ENCODE measurements at places on chromosomes 2 and 18.

- DNase-seq = no peak
Measured at GRCh38 chr18:72762515-72763122, 105.2 kb downstream of the NETO1 start.

DNA sequence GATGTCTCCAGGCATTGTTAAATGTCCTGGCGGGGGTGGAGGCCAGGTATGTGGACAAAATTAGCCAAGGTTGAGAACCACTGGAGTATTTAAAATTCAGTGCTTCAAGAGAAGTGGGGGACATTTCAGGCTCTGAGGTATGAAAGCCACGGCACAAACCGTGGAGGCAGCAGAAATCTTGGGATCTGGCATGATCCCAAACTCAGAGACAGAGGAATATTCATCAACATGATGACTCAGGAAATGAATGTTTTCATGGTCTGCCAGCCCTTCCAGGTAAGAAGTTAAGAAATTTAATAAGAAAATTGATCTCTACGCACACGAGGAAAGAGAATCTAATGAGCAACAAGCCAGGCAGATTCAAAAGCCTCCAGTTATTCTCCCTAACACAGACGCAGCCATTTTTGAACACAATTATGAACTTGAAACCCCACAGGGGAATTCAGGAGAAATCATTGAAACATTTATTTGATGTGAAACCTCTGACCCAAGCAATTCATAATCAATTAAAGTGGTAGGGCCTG is 11.3 kb upstream of the GRP start:
- no peak for DNase-seq

GRCh38 chr2:191976436-191976835 is 129.5 kb upstream of the CAVIN2 start:
- no peak for DNase-seq

DNA sequence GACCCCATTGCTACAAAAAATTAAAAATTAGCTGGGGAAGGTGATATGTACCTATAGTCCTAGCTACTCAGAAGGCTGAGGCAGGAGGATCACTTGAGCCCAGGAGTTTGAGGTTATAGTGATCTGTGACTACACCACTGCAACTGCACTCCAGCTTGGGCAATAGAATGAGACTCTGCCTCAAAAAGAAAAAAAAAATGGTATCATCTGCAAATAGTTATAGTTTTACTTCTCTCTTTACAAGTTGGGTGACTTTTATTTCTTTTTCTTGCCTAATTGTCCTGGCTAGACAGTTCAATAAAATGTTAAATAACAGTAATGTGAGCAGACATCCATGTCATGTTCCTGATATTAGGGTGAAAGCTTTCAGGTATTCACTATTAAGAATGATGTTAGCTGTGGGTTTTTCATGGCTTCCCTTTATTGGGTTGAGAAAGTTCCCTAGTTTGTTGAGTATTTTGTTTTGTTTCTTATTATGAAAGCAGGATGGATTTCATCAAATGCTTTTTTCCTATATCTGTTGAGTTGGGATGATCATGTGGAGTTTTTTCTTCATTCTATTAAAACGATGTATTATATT is 24.9 kb upstream of the ACOXL start:
- no peak for DNase-seq

- DNase-seq = no peak
Measured at GRCh38 chr2:86045541-86045940, 60.1 kb downstream of the POLR1A start.

- no peak for DNase-seq
Measured at GRCh38 chr18:59908799-59909198, 9.0 kb downstream of the PMAIP1 start.

GRCh38 chr2:20226152-20226545 is 1.2 kb upstream of the SDC1 start:
- no peak for DNase-seq

GRCh38 chr18:55465313-55465712 is 122.7 kb downstream of the TCF4 start:
- DNase-seq = no peak

GRCh38 chr18:11514267-11514666 is 95.1 kb upstream of the SLC35G4 start:
- DNase-seq = no peak

Data from dorsolateral prefrontal cortex (tissue), 122 donors.